T-helper 22 cell (primary cell): ENCODE measurements at places on chromosomes 5 and 9.

DNA sequence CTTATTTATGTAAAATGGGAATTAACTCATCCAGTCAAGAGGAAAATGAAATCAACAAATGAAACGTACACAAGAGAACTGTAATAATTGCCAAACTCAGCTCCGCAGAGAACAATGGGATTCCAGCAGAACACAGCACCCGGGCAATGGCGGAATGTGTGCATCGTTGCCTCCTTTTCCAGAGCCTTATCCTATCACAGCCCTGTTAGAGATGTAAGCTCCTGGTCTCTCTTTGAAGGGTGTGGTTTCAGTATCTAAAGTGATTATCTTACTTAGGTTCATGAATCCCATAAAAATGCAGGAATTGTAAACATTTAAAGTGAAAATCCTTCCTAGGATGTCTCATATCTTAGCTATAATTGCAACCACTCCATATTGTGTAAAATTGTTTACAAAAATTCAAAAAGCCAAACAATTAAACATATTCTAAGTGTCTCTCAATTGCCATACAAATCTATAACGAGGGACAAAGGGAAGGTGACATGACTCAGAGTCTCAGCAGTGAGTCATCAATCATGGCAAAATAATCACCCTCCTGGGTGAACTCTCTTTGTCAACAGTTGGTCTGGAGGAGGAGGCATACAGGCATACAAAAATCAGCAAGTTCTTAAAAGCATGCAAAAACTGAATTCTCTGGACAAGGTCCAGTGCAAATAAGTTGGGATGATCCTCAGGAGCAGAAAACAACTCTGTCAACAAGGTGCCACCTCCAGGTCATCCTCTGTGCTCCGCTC, 22.6 kb downstream of the SEMA5A start:
- DNase-seq: no peak

DNA sequence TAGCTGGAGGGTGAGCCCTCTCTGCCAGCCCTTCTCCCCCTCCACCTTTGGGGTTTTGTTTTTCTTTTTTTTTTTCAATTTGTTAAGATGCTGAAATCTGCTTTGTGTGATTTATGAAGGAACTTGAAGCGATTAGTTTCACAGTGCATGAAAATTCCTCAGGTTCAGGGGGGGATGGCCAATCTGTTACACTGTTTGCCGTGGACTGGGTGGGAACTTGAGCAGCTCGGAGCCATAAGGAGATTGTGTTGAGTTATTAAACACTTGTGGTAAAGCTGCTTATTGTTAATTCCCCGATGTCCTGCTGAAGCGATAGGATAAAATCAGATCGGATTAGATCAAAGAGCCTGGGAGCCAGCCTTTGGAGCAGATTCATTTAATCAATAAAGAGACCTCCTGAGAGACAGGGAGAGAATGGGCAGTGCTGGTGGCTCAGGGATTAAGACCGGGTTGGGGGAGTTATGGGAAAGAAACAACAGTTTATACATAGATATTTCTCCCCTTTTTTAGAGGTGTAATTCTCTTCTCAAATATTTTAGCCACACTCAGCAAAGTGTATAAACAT, 105.8 kb upstream of the SPATA31D4 start:
- DNase-seq: no peak

- DNase-seq: no peak
Measured at GRCh38 chr9:28999057-28999456, 1425.8 kb upstream of the C9orf72 start.

DNA sequence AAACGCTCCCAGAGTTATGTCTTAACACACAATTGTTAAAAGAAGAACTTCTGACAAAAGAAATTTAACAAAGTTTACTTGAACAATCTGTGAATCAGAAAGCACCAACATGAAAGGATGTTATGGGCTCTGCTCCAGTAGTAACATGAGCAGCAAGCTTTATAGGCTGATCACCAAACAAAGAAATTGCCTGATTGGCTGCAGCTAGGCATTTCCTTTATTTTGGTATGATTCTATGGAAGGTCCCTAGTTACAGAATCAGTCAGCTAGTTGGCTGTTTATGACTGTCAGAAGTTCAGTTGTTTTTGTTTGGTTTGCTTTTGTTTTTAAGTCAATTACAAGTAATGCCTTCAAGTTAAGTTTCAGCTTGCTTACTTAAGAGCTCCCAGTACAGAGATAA, 102.4 kb upstream of the SMC2 start:
- DNase-seq: no peak

DNA sequence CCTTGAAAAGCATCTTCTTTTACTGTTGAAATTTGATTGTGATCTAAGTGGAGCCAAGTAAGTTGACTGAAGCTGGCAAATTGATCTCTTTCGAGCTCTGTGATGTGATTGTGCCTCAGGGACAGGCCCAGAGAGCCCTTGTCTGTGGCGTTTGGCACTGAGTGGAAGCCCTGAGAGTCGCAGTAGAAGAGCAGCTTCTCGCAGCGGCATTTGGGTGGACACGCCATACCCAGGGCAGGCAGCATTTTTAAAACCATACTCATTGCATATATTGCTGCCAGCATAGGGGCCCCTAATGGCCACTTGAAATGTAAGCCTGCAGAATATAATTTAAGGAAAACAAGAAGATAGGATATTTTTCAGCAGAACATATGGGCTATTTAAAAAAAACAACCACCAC, 894 bp downstream of the LRRTM2 start:
- DNase-seq: no peak

- no peak for DNase-seq
Measured at GRCh38 chr5:154332451-154332850, 113.3 kb upstream of the SAP30L start.

DNA sequence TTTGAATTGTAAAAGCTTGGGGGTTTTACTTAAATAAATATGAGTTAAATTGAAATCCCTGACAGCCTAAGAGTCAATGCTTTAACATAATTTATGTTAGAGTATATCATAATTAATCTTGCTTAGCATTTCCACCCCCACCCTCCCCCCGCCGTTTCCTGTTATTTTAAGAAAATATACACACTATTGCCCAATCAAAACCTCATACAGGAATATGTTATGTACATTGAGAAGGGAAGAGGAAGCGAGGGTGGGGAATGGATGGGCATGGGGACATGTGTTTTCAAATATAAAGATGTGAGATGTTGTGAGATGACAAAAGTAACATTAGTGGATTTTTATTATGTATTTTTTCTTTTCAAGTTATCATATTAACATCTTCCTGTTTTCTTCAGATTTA, 561.1 kb upstream of the MEF2C start:
- no peak for DNase-seq

DNA sequence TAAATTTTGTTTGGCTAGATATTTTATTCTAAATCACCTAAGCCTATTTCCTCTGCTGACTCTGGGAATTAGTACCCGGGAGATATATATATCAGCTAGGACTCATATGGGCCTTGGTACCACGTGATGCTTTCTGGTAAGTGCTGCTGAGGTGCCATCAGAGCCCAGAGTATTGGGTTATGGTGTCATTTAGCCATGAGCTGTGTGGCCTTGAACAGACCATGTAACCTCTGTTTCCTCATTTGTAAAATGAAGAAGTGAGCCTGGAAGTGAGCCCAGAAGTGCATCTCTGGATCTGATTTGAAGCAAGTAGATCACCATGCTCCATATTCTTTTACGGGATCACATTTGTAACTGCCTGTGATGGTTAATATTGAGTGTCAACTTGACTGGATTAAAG, 126.1 kb downstream of the GPBP1 start:
- DNase-seq: no peak

DNA sequence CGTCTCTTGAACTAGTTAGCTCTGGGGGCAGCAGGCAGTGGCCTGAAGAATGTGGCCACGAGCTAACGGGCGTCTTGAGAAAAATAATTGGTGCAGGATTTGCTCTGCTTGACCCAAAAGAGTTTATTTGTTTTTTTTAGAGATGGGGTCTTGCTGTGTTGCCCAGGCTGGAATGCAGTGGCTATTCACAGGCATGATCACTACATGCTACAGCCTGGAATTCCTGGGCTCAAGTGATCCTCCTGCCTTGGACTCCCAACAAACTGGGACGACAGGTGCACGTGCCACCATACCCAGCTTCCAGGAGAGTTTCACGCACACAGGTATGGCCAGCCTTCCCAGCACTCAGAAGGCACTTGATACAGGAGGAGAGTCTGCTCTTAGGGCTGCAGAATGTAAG, 203.8 kb downstream of the MLLT3 start:
- no peak for DNase-seq

- no peak for DNase-seq
Measured at GRCh38 chr5:178434016-178434761, 156.0 kb downstream of the COL23A1 start.

- DNase-seq: no peak
Measured at GRCh38 chr5:10467281-10468198, 25.9 kb downstream of the ROPN1L start.

DNA sequence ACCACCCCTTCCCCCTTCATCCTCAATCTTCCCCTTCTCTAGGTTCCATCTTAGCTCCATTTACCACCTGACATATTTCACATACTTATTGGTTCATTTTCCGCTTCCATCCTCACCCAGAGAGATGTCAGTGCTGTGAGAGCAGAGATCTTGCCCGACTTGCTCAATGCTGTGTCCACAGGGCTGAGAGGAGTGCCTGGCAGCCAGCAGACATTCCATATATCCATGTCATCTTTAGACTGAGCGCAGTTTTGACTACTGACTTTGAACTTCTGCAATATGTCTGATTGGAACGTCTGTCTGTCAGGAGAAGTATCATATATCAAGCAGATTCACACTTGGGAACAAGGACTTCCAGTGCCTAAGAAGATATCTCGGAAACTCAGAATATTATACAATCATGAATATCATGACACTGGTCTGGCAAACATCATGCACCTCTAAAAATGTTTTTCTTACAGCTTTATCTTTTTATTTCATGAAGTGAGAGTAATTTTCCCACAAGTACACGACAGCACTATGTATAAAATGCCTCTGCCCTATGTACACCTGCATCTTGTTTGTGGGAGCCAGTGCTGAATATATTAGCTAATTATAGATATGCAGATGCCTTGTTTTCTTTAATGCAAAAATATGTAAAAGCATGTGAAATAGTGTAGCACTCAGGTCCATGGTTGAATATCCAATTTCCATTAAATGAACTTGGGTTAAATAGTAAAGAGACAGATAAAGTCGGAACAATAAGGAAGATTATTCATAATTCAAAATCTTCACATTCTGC, 454.0 kb upstream of the DAP start:
- no peak for DNase-seq

DNA sequence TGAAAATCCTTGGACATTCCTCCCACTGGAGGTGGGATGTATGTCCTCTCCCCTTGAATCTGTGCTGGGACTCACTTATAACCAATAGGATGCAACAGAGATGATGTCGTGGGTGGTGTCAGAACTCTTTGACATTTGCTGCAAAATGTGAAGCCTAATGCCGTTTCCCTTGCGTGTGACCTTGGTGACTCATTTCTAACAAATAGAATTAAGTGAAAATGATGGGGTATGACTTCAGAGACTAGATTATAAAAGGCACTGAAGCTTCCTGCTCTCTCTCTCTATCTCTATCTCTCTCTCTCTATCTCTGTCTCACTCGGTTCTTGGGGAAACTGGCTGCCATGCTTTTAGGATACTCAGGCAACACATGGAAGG, 126.1 kb upstream of the STC2 start:
- DNase-seq: no peak

GRCh38 chr5:887947-888637, 4.5 kb downstream of the BRD9 start:
- DNase-seq: no peak

- no peak for DNase-seq
Measured at GRCh38 chr9:114238891-114239875, 83.7 kb upstream of the ORM1 start.

DNA sequence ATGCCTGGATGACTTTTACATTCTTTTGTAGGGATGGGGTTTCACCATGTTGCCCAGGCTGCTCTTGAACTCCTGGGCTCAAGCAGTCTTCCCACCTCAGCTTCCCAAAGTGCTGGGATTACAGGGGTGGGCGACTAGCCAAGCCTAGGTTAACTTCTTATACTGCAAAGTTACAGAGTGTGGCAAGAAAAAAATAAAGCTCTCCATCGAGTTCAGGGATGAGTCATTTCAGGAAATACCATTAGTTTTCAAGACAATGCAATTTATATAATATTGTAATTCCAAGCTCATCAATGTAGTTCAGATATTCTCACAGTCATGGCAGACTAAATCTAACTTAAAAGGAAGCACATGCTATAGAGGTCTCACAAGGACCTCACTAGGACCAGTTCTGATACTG, 11.5 kb upstream of the ABO start:
- DNase-seq: no peak

DNA sequence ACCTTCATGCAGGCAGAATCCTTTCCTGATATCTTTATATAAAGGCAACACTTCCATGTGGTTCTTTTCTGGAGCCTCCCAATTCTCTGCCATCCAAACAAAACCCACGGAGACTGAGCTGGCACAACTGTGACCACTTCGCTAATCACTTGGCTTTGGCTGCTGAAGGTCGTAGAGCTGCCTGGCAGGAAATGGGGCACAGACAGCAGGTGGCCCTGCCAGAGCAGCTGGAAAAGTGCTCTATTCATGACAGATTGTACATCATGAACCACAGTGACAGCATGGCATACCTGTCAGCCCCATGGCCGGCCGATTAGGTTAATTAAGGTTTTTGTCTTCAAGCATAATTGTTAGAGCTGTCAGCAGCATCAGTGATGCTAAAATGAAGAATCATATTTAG, 141.9 kb upstream of the ANKRD55 start:
- no peak for DNase-seq

DNA sequence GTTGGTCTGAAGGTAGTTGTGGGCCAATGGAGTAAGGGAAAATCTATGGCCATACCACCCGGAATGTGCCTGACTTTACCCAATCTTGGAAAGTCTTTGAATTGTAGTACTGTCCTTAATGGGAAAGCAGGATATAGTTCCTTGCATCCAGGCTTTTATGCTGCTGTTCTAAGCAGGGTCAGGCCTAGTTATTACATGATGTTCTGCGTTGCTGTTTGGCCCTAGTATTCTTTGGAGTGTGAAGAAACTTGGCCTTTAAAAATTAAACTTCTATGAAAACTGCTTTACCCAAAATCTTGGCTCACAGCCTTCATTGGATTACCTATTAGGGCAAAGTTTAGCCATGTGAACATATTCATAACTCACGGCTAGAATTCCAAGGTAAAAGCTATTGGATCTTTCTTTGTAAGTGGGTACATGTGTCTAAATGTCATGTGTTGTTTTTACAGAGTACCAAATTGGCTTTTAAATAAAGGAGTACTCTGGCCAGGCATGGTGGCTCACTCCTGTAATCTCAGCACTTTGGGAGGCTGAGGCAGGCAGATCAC, 211.1 kb downstream of the DTWD2 start:
- DNase-seq: no peak

DNA sequence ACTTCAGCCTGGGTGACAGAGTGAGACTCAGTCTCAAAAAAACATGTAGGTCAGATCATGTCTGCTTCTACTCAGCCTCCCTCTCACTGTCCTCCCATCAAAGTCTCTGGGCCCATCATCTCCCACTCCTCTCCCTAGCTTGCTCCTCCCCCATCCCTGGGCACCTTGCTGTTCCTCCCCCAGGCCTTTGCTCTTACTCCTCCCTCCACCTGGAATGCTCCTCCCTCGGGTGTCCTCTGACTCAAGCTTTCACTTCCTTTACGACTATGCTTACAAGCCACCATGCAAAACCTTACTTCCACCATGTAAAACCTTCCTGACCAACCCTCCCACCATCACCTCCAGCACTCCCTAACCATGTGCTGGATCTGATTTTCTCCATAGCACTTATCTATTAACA, 51.5 kb downstream of the MTMR12 start:
- DNase-seq: no peak

GRCh38 chr5:125870256-125870655, 553.0 kb upstream of the GRAMD2B start:
- DNase-seq: no peak
